ENCODE measurements at places on chromosomes 5 and 9.

DNA sequence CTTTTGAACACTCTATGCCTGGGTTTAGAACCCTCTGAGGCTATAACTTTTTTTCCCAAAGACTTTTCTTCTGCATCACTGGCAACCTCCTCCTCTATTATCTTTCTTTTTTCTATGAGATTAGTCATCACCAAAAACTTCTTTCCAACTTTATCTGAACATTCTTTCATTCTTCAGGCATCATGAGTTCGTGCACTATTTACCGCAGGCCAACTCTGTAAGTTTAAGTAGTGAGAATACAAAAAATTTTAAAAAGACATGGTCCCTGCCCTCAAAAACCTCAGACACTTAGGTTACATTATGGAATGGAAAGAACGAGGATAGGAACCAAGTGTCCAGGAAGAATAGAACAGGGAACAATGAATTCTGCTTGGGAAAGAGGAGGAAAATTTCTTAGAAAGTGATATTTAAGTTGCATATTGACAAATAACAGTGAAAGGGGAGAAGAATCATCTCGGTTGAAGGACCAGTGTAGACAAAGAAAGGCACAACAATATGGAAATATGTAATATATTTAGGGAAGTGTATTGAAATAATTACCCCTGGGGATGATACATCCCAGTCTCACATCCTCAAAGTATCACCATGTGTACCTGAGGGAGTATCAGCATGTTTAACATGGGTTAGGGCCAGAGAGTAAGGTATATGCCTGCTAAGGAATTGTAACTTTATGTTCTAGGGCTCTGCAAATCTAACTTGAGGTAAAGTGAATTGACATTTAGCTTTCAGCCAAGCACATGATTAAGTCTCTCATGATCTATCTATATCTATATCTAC, 196.5 kb upstream of the NREP start:
- H3K27me3 ChIP-seq: no peaks in the 10 kb centered on the region
- DNase-seq: no peak
- no peak overlapping the region for H3K4me3 ChIP-seq
- no peaks in the 10 kb centered on the region for H3K36me3 ChIP-seq
- peaks cover 8% of the 10 kb centered on the region for H3K4me1 ChIP-seq

GRCh38 chr5:179110528-179110927, 50.4 kb downstream of the ZNF354C start:
- no peak overlapping the region for H3K27ac ChIP-seq
- peaks cover 1% of the 10 kb centered on the region for H3K36me3 ChIP-seq
- no peak for DNase-seq

DNA sequence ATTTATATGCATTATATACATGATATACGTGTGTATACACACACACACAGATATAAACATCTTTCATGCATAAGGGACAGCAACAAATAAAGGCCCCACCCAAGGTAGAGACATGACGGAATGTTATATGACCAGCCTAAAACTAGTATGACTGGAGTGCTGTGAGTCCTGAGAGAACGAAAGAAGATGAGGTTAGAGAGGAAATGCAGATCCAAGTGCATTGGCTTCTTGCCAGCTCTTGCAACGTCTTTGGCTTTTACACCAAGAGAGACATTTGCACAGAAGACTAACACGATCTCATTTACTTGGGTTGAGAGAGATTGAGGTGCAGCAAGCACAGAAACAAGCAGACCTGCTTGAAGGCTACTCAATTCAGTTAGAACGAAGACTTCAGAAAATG, 23.0 kb downstream of the CDH10 start:
- no peak overlapping the region for H3K27ac ChIP-seq
- no peaks in the 10 kb centered on the region for H3K27me3 ChIP-seq
- no peak overlapping the region for H3K4me3 ChIP-seq
- H3K36me3 ChIP-seq: no peaks in the 10 kb centered on the region
- H3K4me1 ChIP-seq: no peaks in the 10 kb centered on the region

- H3K4me1 ChIP-seq: peaks cover 3% of the 10 kb centered on the region
- no peaks in the 10 kb centered on the region for H3K27me3 ChIP-seq
- H3K27ac ChIP-seq: no peak overlapping the region
- H3K4me3 ChIP-seq: no peak overlapping the region
These were observed 33.5 kb downstream of the SPEF2 start for GRCh38 chr5:35651002-35651756.

DNA sequence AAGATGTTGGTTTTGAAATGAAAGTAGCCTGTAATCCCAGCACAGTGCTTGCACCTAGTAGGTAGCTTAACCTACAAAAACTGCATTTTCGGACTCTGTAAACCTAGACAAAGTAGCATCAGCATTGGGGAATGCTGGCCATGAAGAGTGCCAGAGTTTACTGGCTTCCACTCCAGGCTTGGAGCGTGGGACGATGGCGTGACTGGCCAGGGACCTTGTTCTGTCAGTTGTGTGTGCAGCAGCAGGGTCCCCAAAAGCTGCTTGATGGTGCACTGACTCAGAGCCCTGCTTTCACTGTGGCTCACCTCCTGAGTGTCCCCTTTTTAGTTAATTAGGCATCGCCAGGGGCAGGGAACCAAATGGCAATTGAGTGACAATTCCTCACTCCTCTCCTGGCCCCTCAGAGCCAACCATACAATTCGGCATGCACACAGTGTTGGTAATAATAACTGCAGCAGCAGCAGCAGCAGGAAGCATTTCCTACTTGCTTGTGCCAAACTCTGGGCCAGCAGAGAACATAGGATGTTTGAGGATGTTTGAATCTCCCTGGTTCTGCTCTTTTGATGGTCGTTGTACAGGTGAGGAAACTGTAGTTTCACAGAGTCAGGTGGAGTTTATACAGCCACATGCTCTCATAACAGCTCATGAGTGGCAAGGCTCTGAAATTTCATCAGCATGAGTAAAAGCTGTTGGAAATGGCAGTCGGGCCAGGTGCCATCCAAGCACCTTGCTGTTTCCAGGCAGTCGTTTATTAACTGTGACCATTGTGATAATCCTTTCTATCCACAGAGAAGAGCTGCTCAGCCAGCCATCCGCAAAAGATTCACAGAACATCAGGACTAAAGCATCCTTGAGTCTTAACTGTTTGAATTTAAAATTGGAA, 4.2 kb downstream of the UBE2QL1 start:
- no peak overlapping the region for H3K4me3 ChIP-seq
- DNase-seq: no peak
- H3K27ac ChIP-seq: no peak overlapping the region
- no peaks in the 10 kb centered on the region for H3K36me3 ChIP-seq
- peaks cover 11% of the 10 kb centered on the region for H3K4me1 ChIP-seq

DNA sequence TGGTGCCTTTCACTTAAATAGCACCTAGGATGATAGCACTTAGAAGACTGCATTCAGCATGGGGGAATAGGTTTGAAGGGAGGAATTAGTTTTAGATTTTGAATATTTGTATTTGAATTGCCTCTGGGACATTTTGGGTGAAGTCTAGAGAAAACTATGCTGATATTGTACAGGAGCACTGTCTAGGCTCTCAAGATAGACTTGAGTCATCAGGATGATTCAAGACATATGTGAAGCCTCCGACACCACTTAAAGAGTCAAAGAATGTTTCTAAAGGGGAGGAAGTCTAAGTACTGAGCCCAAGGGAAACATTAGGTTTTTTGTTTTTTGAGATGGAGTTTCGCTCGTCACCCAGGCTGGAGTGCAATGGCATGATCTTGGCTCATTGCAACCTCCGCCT, 63.9 kb upstream of the CCDC180 start:
- H3K36me3 ChIP-seq: peaks cover 2% of the 10 kb centered on the region
- no peak for DNase-seq
- H3K27ac ChIP-seq: no peak overlapping the region
- no peak overlapping the region for H3K4me3 ChIP-seq
- no peaks in the 10 kb centered on the region for H3K27me3 ChIP-seq

- peaks cover 2% of the 10 kb centered on the region for H3K36me3 ChIP-seq
- no peaks in the 10 kb centered on the region for H3K4me1 ChIP-seq
- DNase-seq: no peak
- H3K27ac ChIP-seq: no peak overlapping the region
These were observed 328.2 kb downstream of the SH3GL2 start for GRCh38 chr9:17906841-17907778.

- peaks cover 13% of the 10 kb centered on the region for H3K27me3 ChIP-seq
- H3K27ac ChIP-seq: no peak overlapping the region
- DNase-seq: no peak
- no peak overlapping the region for H3K4me3 ChIP-seq
- no peaks in the 10 kb centered on the region for H3K36me3 ChIP-seq
These were observed 12.4 kb downstream of the NACC2 start for GRCh38 chr9:136082496-136083361.

DNA sequence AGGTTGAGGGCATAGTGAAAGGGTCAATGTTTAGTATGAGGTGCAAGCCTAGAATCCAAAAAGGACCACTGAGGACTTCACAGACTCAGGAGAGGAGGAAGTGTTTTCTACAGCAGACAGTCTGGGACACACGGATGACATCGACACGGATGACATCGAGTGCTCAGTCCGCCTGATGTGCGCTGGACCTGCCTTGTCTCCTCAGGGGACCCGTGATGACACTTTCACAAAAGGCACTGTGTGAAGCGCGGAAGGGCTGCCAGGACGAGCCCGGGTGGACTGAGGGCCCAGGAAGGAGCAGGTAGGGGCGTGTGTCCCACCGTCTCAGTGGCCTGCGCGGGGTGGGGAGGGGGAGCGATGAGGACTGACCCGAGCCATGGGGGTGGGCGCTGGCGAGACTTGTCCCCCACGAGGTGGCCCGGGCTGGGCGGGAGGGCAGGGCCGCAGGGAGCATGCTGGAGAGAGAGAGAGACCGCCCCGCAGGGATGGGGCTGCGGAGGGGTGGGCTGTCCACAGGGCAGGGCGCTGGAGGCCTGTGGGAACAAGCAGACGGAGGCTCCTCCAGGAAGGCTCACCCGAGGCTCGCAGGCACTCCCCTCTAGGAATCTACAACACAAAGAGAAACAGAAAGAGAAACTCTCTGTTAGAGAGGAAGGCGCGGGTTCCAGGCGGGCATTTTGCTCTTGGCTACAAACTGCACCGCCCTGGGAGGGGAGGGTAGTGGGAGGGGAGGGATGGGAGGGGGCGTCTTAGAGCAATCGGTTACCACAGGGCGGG, 54.9 kb downstream of the USP20 start:
- DNase-seq: peak; percentile 40
- H3K27ac ChIP-seq: peak overlapping the region; percentile 99
- H3K27me3 ChIP-seq: no peaks in the 10 kb centered on the region
- peak overlapping the region; percentile 91 for H3K4me3 ChIP-seq
- H3K4me1 ChIP-seq: peaks cover 61% of the 10 kb centered on the region
- peaks cover 63% of the 10 kb centered on the region for H3K36me3 ChIP-seq

DNA sequence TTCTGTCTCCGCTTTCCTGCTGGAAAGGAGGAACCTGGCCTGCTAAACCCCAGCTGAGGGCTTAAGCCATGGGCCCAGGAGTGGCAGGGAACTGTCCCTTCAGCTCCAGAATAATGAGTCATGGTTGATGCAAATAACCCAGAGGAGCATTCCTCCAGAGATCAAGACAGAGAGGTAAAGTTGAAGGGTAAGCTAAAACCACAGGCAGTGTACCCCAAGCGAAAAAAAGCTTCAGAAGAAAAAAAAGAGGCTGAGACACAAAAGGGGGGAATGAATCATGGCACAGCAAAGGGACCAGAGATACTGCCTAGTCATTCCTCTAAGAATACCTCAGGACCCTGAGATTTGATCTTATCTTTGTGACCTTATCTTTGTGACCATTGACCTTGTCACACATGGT, 199.5 kb upstream of the TAS2R1 start:
- H3K4me1 ChIP-seq: no peaks in the 10 kb centered on the region
- no peak for DNase-seq
- no peak overlapping the region for H3K27ac ChIP-seq

DNA sequence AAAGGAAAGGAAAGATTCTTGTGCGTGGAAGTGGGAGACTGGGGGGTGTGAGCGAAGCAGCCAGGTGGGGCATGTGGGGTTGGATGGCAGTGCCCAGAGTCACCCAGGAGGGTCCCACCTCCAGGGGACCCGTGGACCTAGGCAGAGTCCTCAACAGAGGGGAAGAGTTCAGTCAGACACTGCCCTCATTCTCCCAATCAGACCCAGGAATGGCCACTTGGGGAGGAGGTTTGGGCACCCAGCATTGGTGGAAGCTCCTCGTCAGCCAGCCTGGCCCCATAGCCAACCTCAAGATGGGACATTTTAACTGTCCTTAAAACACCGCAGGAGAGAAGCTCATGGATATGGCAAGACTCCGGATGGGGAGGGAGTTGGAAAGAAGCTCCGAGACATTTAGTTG, 21.9 kb upstream of the LAMC3 start:
- no peak overlapping the region for H3K4me3 ChIP-seq
- H3K27ac ChIP-seq: no peak overlapping the region
- no peaks in the 10 kb centered on the region for H3K4me1 ChIP-seq
- DNase-seq: no peak
- peaks cover 4% of the 10 kb centered on the region for H3K27me3 ChIP-seq

DNA sequence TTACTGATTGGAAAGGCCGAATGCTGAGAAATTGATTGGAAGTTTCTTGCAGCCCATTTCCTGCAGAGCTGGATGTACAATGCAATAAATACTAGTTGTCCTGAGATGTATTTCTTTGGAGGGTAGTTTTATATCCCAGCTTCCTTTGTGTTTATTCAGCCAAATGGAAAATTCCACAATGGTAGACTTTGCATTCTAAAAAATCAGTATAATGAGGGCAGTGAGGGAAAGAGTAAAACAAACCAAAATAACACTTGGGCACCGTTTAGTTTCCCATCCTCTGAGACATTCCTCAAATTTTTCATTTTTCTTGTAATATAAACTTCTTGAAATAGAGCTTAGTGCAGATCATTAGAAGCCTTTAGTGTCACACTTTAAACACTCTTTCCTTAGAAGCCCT, 379.4 kb downstream of the EBF1 start:
- no peak overlapping the region for H3K4me3 ChIP-seq
- H3K27ac ChIP-seq: no peak overlapping the region
- peaks cover 45% of the 10 kb centered on the region for H3K36me3 ChIP-seq
- H3K4me1 ChIP-seq: peaks cover 8% of the 10 kb centered on the region

- H3K4me3 ChIP-seq: no peak overlapping the region
- peaks cover 18% of the 10 kb centered on the region for H3K4me1 ChIP-seq
- H3K27me3 ChIP-seq: no peaks in the 10 kb centered on the region
- H3K36me3 ChIP-seq: peaks cover 17% of the 10 kb centered on the region
These were observed 17.3 kb downstream of the SLC22A5 start for GRCh38 chr5:132386644-132387286.

GRCh38 chr5:106680330-106680729, 990.4 kb downstream of the EFNA5 start:
- H3K4me1 ChIP-seq: no peaks in the 10 kb centered on the region
- no peak overlapping the region for H3K27ac ChIP-seq
- no peak for DNase-seq
- no peaks in the 10 kb centered on the region for H3K36me3 ChIP-seq
- H3K4me3 ChIP-seq: no peak overlapping the region

- DNase-seq: no peak
- H3K36me3 ChIP-seq: no peaks in the 10 kb centered on the region
- H3K27me3 ChIP-seq: peaks cover 8% of the 10 kb centered on the region
- H3K4me3 ChIP-seq: no peak overlapping the region
These were observed 18.4 kb downstream of the UBE2QL1 start for GRCh38 chr5:6466975-6467567.

All from stimulated activated naive B cell treated with anti-CD40 and anti-IgM and Interleukin-4, amounts not matched to agents 10 μg/mL and 1 μg/mL and 100 μg/mL, for 72 hours (primary cell).